ENCODE measurements at places on chromosomes 5 and 9. TPM values are rescaled to one million over a fixed set of nuclear protein-coding genes. Genes with fewer than 3 reads are reported as not detected.

PPIC gene
- 100 TPM for total RNA-seq

PPP3R2 gene
- total RNA-seq = not detected

NME5 gene
- 1.6 TPM for total RNA-seq

OR13C3 gene
- total RNA-seq = not detected

KIF24 gene
- total RNA-seq = 0.55 TPM

PAM gene
- total RNA-seq = 384 TPM

MEGF10 gene
- 0.14 TPM for total RNA-seq

PNPLA7 gene
- total RNA-seq = 1.1 TPM

SLC6A3 gene
- not detected for total RNA-seq

CARD9 gene
- 2.2 TPM for total RNA-seq

SPATA6L gene
- 0.43 TPM for total RNA-seq

PRLR gene
- 0.18 TPM for total RNA-seq

STING1 gene
- 26.9 TPM for total RNA-seq

TRIM7 gene
- 1.2 TPM for total RNA-seq

PPP1R26 gene
- 9.5 TPM for total RNA-seq

GCNT4 gene
- total RNA-seq = 4.3 TPM

CCDC187 gene
- total RNA-seq = under 0.01 TPM

ALDOB gene
- total RNA-seq = not detected

Measured in smooth muscle cell of bladder (primary cell).